ENCODE measurements at places on chromosomes 2 and 18.

DNA sequence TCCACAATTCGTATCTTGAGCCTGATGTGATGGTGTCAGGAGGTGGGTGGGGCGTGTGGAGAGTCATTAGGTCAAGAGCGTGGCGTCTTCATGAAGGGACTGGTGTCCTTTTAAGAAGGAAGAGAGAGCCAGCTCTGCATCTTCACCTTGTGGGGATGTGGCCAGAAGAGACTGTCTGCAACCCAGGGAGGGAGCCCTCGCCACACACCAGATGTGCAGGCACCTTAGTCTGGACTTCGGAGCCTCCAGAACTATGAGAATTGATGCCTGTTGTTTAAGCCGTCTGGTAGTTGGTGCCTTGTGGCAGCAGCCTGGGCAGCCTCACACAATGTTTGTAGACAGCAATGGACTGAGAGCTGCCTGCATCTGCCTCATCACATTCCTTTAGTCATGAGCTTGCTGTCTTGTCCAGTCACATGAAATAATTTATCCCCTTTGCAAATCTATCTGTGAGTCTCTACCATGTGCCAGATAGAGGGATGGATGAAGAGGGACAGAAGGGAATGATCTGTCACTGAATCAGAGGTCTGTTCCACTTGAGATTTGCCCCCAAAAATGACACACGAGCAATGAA lies 61.0 kb downstream of the MYT1L start:
- no peak for DNase-seq

GRCh38 chr2:59589881-59590280 lies 963.6 kb downstream of the BCL11A start:
- DNase-seq, result no peak

GRCh38 chr2:218993345-218994315 lies at the start of gene CRYBA2:
Gene CRYBA2, minus strand, starts transcription at chr2:218993422. Its CDS starts 246 bp downstream, at chr2:218993176.
- no peak for DNase-seq

DNA sequence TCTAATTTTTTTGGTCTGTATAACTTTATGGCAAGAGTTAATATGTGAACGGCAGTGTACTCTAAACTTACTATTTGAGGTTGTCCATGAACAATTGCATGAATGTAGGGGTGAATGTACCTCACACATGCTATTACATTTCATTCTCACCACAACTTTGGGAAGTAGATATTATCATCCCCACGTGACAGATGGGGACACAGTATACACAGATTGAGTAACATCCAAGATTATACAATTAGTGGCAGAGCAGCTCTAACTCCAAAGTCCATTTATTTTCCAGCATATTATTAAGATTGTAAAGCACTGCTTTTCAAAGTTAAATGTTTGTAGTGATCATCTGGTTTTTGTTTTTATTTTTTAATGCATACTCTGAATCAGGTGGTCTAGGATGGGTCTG lies 622.1 kb upstream of the ZEB2 start:
- no peak for DNase-seq

GRCh38 chr18:33123862-33124518 lies 316.5 kb downstream of the CCDC178 start:
- no peak for DNase-seq

DNA sequence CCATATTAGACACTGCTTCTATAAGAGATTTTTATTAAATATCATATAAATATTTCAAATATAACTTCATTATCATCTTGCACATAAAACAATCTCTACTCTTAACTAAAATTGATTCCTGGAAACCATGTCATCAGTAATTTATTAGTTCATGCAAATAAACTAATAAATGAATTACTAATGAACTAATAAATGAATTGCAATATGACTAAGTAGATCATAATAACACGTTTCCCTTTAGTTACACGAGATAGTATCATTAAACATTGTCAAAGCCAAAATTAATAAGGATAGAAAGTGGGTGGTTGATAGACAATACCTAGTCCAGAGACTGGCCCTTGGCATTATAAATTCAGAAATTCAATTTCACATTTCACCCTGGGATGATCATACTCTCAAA lies 26.1 kb downstream of the METTL4 start:
- no peak for DNase-seq

DNA sequence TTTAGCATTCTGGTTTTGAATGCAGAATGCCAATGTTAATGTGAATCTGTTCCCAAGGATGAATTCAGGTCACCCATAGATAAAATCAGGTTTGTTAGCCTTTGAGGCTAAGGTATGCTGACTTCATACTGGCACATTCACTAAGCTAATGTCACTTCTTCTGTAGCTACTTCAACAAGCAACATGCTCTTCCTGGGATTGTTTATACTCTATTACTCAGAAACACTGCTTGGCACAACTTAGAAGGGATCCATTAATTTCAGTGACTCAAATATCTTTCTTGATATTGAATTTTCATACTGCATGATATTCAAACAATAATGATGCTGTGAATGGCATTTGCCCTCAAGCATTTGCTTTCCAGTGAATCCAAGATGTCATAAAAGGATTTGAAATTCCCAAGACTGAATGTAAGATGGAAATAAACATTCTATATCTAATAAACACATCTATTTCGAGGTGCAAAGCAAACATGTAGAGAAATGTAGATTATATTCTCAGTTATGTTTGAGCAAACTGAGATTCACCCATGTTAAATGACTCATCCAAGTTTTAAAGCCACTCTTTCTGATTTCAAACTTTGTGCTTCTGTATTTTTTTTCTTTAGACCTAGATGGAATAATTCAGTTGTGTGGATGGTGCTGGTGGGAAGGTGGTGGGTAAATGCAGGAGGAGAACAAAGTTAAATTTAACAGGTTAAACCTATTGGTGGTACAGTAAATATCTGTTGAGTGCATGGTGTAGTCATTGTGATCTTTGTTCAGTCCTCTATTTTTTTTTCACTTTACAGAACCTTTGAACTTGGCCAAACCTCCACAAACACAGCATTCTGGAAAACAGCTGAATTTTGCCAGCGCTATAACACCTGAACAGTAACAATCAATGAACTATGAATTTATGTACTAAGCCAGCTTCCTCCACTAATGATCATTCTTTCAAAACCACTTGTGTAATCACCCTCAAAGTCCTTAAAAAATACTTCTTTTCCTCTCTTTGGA lies 162.1 kb upstream of the XIRP2 start:
- no peak for DNase-seq

DNA sequence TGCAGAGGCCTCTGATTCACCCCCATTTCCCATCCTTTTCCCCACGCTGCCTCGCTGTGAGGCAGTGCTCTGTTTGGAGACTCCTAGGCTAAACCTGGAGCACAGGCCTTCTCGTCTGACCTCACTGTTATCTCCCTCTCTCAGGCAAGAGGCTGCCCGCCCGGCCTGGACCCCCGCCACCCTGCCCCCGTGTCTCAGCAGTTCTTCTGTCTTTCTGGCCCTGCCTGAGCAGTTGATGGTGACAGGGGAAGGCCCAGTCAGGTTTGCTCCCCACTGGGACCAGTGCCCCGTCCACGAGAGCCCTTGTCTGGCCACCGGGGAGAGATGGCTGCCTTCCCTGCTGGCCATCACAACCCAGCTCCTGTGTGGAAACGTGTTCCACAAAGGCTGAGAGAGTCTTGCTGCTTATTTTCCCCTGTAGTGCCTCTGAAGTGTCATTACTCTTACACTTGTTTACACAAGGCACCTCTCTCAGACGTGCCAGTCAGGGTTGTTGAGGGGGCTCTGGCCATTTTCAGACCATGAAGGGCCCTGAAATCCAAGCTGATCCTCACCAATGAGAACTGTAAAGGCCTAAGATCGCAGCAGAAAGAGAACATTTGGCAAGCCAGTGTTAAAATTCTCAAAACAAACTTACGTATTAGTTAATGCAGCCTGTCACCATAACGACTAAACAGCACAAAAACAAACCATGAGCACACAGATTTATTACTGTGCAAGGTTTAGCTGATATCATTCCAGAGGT lies 210.9 kb downstream of the NDUFA10 start:
- peak; percentile 86 for DNase-seq

DNA sequence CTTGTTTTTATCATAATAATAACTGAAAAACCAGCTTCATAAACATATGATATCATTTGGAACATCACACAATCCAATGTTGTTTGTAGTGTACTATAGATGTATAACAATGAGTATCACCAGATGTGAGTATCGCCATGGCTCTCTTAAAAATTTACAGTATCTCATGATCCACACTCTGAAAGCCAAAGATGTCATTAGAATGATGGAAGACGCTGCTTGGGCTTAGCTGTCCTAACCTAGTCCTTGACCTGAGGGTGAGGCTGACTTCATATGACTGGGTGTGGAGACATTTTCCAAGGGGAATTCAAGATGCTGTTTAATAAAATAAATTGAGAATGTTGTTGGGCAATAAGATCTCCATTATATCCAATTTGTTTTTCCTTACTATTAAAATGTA lies 242.6 kb downstream of the RIT2 start:
- DNase-seq, result no peak

GRCh38 chr18:49177071-49177470 lies 226.3 kb upstream of the SMAD7 start:
- DNase-seq, result no peak

DNA sequence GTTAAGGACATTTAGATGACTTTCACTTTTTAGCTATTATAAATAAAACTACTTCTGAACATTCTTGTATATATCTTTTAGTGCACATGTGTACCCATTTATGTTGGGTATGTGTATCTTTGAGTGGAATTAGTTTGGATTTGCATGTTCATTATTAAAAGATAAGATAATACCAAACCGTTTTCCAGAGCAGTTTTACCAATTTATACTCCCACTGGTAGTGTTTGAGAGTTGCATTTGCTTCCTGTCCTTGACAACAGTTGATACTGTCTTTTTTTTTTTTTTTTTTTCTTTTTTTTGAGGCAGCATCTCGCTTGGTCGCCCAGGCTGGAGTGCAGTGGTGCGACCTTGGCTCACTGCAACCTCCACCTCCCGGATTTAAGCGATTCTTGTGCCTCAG lies 23.3 kb downstream of the SLC30A6 start:
- no peak for DNase-seq

- peak; percentile 30 for DNase-seq
Observed at GRCh38 chr18:58103339-58103985, 59.4 kb downstream of the NEDD4L start.

DNA sequence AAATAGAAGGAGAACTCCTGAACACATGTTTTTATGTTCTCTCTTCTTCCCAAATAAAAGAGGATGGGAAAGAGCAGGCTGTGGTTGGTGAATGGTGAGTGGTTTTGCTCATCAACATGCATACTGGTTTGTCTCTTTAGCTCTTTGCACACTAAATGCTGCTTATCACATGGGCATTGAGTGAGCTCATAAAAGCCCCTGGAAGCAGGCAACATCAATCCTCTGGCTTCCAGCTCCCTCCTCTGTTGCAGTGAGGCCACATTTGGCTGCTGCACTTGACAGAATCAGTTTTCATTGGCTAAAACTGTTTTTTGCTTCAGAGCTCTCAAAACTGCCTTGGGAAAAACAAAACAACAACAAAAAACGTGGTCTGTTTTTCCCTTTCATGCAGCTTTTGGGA lies 1308.2 kb upstream of the NRXN1 start:
- peak; percentile 38 for DNase-seq

- DNase-seq, result peak; percentile 89
Observed at GRCh38 chr2:142130111-142131009, 456 bp downstream of the LRP1B start.

- no peak for DNase-seq
Observed at GRCh38 chr18:42477267-42477666, 522.2 kb downstream of the PIK3C3 start.

DNA sequence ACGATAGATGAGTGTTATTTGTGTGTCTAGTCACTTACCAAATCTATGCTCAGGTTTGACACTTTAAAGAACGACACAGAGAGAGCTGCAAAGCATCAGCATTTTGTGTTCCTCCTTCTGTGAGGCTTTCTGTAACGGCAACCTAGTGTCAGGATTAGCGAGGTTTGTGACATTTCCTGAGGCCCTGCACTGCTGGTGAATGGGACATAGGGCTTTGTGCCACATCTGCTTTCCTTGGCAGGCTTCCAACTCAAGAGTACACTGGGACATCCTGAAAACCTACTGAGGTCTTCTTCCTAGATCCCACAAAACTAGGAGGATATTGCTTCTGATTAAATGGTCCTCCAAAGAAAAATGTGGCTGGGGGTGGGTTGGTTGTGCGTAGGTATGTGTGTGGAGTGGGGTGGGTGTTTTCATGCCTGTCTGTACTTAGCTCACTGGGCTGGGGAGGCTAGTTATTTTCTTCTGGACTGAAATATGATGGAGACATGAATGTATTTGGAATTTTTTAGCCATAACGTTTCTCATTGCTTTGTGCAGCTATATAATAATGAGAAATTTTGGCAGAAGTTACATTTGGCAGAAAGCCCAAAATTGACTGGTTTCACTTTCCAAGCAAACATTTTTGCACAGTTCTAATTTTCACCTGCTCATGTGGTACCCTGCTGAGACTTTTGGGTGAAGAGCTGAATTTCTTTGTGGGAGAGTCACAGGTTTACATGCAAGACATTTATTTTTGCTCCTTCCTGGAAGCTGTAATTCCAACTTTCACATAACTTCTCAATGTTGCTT lies 308.4 kb downstream of the XIRP2 start:
- peak; percentile 87 for DNase-seq

DNA sequence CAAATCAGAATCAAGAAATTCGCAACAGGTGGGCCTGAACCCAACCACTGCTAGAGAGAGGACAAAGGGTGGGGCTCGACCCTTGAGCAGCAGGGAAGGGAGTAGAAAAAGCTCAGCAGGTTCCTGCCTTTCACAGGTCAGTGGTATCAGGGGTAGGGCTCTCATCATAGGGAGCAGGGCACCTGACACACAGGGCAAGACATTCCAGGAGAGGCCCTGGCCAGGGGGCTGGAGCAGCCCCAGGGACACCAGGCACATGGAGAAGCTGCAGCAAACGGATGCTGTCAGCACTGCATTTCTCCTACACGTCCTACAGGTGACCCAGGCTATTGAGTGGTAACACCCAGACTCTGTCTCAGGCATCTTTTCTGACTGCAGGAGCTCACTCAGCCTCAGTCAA lies 17.2 kb upstream of the MLPH start:
- no peak for DNase-seq

DNA sequence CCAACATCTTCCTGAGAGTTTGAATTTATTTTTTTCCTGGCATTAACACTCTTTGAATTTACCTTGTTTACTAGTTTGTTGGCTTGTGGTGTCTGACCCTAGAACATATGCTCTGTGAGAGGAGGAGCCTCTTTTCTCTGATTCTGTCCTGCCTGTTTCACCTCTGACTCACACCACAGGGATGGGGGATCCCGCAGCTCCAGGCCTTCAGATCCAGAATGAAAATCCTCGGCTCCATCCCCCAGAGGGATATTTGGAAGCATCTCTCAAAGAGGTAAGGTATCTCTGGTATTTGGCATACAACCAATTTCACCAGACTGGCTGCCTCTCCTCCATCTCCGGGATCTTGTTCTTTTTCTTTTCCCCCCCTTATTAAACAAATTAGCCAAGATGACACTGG lies 104.7 kb downstream of the GPR39 start:
- no peak for DNase-seq

DNA sequence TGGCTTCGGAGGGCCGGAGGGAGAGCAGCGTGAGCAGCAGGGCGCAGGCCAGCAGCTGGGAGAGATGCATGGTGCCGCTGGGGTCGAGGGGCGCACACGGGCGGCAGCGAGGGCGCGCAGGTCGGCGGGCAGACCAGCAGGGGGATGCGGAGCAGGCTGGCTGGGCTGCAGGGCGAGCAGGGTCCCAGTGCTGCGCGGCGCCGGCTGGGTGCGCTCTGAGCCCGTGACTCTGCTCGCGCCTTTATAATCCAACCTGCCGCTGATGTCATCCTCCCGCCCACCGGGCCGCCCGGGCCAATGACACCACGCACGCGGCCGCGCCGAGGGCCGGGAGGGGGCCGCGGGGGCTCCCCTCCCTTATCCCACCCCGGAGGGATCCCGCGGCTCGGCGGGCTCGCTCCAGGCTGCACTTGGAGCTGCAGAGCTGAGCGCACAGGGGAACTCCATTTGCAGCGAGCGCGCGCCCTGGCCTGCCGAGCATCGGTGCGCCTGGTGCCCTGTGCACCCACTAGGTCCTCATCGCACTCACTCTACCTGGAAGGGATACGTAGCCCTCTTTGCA lies at the start of gene NPPC:
Gene NPPC, minus strand, starts transcription at position 217 of the 562 bp plus-strand sequence. Its CDS starts 147 bp downstream, at position 70.
- DNase-seq, result peak; percentile 92
